ENCODE measurements at places on chromosomes 3 and 15.

DNA sequence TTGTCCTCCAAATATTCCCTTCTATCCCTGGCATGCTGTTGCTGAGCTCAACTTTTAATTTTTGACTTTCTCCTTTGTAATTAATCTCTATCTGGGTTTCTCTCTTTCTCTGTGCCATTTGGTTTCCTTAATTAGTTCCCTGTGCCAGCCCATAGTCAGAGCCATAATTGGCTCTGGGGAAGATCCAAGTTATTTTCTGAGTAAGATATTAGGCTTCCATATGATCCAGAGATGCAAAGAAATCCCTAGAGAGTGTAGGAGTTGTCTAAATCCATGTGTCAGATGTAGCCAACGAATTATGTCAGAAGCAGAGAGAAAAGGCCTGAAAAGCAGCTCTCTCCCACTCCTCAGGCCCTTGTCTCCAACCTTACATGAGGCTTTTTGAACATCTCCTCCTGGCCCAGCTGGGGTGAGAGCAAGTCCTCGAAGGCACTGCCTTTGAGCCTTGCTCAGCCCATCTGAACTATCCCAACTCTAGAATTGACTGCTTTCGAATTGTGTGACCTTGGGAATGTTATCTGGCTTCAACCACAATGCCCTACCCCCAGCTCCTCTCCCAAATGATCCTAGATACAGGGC, 46.4 kb downstream of the MOBP start:
- no peak for DNase-seq

DNA sequence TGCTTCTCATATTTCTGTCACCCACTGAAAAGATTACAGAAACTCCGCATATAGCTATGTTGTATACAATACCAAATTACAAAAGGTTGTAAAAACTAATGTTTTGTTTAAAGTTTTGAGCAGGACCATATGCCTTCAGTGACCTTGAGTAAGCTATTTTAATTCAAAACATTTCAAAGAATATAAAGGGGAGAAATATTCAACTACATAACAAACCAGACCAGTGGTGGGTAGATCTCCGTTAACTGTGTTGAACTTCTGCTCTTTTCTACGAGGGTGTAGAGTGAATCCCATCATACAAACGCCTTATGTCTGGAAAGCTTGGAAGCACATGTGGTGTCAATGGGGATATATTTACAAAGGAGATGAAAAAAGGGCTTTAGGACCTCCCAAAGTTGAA, 68.4 kb upstream of the NR2F2 start:
- DNase-seq: no peak

DNA sequence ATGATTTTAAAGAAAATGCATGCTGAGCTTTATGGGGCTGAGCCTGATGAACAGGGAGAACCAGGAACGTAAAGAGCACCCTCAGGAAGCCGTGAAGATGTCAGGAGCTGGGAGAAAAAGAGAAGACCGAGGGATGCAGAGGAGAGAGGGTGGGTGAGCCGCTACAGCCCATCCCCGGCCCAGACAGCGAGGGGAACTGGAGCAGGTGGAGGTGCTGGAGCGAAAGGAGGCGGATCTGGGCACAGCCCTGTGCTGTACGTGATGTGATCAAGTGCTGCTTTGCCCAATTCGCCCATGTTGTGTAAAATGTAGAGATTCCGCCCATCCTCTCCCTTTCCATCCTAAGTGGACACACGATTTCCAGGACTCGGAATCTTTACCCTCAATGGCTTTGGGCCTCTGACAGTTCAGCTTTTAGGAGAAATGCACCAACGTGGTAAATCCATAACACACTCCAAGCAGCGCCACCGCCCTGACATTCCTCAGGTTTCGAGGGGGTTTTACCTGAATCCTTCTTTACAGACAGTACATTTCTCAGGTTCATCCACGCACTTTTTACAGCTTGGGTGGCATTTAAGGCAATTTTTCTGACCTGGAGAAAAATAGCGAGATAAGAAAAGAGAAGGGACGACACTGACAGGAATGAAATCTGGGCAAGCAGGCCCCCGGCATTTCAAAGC, 27.1 kb upstream of the SNRPA1 start:
- no peak for DNase-seq

GRCh38 chr3:97029972-97030371, 215.6 kb downstream of the EPHA6 start:
- no peak for DNase-seq

GRCh38 chr15:33055962-33056361, 138.6 kb downstream of the FMN1 start:
- DNase-seq: no peak

GRCh38 chr3:179562591-179563270, at the start of gene ACTL6A:
TSS of gene ACTL6A (plus strand) at chr3:179562926. CDS start at chr3:179563093, 167 bp downstream.
- peak; percentile 98 for DNase-seq

GRCh38 chr3:132071043-132071442, 36.2 kb upstream of the CPNE4 start:
- DNase-seq: no peak

- peak; percentile 24 for DNase-seq
Measured at GRCh38 chr3:114362815-114363214, 69.0 kb downstream of the TIGIT start.

Measured in GM10248 (cell line).